ENCODE measurements at places on chromosomes 13 and 19.

DNA sequence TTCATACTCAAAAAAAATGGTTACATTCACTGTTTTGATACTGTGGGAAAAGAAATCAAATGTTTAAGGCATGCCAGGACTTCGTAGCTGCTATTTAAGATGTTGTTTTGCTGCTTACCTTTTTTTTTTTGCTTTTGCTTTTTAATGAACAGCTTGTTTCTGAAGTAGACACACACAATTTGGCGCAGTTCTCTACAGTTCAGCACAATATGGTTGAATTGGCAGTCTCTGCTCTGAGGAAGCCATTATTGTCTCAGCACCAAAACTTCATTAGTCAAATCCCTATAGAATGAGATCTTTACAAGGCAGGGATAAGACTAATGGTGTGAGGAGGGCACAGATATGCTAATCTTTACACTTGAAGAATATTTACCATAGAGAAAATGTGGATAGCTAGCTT lies 197.6 kb downstream of the SLITRK5 start:
- DNase-seq: no peak

DNA sequence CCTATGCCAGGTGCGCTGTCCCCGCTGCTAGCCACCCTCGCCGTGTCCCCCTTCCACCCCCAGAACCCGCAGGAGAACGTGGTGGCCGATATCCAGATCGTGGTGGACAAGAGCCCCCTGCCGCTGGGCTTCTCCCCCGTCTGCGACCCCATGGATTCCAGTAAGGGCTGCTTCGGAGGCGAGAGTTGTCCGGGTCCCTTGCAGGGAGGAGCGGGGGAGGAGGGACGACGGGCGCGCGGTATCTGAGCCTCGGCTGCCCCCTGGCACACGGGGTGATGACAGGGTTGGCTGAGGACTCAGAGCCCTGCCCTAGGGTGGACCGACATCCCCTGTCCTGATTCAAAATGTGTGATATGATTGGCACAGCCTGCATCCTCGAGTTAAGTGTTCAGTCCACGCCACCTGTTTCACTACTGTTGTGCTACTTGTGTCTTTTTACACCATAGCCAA lies 653 bp downstream of the MVB12A start:
- no peak for DNase-seq

DNA sequence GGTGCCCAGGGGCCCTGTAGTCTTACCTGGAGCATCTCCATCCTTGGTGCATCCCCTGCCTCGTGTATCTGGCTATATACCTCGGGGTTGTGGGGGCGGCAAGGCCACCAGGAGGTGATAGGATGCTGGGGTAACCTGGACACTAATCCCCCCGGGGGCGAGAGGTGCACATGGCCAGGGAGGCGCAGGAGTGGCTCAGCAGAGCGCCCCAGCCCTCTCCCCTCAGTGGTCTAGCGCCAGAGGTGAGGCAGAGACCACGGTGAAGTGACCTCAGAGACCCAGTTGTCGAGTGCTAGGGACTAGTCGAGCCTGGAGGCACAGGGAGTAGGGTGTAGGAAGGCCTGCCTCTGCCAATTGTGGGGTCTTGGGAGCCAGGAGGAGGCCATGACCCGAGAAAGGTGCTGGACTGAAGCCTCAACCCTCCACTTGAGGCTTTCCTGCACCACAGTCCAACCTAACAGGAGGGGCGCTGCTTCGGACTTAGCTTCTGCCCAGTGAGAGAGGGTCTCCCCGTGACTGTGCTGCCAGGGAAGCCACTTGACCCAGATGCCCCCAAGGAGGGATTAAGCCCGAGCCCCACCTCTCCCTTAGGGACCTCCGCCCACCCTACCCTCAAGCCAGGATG lies at the start of gene LHB:
Gene LHB (minus strand): TSS at position 51 of the 625 bp plus-strand sequence. CDS start 10 bp downstream, at position 41.
- DNase-seq: no peak

GRCh38 chr13:107208889-107209288 lies 641.0 kb upstream of the ARGLU1 start:
- no peak for DNase-seq

GRCh38 chr19:11096210-11096841 lies 7.1 kb downstream of the LDLR start:
- DNase-seq: peak; percentile 79

DNA sequence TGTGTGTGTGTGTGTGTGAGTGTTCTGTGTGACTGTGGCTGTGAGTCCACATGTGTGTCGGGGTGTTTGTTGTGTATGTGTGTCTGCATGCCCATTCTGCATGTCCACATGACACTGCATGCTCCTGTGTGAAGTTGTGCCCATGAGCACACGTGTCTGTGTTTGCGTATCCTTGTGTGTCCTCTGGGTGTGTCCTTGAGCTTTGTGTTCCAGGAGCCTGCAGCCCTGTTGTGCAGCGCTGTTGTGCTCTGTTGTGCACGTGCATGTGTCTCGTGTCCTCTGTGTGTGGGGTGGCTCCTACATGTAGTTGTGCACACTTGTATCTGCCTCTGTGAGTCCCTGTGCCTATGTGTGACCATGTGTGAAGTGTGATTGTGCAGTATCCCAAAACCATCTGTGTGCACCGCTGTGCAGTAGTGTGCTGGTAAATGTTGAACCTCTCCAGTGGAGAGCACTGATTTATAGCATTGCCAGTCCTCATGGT lies 2.2 kb upstream of the ARHGEF18 start:
- no peak for DNase-seq

- no peak for DNase-seq
These were observed 1117.2 kb upstream of the SPRY2 start for GRCh38 chr13:81458170-81458569.

GRCh38 chr13:110921209-110921608 lies 6.3 kb upstream of the ANKRD10 start:
- peak; percentile 79 for DNase-seq

DNA sequence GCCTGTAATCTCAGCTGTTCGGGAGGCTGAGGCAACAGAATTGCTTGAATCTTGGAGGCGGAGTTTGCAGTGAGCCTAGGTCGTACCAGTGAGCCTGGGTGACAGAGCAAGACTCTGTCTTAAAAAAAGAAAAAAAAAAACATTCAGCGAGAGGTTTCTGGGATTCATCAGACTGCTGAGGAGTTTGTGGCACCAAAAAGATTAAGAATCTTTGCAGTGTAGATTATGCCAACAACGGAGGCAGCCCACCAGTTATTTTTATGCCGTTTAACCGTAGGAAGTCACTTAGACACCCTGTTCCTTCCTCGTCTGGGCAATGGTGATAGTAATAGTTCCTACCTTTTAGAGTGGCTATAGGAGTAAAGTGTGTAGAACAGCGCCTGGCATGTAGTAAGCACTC lies 2.5 kb downstream of the COX6B1 start:
- DNase-seq: no peak

DNA sequence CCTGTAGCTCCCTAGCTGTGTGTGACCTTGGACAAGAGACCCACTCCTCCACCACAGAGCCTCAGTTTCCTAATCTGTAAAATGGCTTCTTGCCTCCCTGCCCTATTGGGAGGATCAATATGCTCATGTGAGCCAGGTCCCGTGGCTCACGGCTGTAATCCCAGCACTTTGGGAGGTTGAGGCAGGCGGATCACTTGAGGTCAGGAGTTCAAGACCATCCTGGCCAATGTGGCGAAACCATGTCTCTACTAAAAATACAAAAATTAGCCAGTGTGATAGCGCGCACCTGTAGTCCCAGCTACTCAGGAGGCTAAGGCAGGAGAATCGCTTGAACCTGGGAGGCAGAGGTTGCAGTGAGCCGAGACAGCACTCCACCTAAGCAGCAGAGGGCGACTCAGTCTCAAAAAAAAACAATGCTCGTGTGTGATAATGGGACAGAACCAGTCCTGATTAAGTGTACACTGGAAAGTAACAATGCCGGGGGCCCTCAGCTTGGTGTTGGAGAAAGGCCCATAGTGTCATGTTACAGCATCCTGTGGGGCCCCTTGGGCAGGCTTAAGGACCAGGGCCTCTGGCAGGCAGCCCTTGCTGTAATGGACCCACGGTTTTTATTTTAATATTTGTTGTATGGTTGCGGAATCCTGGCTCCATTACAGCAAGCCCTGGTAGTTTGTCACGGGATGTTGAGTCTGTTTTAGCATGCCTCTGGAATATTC lies 6.8 kb downstream of the RPS11 start:
- peak; percentile 37 for DNase-seq

DNA sequence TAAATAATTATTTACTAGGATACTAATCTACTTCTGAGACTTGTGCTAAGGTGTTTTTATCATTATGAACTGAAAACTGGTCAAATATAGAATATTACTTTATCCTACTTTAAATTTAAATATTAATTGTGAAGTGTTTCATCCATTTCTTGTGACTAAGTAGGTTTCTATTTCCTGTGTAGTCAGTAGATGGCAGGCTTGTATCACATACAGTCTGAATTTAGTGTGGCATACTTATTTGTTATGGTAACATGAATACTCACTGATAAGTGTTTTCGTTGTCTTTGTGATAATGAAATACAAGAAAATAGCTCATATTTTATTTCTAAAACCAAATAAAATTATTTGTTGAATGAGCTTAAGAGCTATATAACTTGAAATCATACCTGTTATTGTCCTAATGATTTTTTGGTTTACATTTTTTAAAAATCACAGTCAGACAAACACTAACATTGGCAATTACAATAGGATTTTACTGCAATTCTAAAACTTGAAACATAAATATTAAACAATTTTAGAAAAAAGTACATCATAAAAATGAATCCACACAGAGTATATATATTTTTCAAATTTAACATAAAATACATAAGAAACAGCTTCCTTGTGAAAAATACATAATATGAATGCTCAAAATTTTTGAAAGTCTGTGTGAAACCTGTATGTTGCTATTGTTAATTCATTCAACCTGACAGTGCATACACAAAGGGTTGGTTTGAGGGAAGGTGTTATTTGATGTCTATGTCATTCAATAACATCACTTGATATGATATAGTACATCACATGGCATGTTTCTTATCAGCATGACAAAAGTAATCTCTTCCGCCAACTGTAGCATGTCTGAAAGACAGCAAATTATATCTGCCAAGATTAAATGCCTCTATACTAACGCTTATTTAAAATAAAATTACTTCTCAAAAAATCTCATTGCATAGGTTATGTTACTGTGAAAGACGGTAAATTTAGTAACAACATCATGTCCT lies 904.8 kb upstream of the PCDH20 start:
- DNase-seq: no peak

DNA sequence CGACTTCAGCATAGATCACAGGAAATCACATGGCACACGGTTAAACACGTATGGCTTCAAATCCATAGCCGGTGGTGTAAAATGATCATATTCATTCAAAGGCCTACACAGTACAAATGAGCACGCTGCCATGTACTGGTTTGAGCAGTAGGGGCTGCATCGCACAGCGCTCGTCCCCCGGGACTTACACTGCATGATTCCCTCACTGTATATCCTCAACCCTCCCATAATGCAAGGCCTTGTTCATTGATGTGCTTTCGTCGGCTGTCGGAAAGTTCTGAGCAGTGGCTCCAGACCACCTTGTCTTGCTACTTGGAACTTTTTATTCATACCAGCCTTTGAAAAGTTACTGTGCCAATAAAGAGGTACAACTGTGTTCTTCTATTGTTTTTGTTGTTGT lies 578.2 kb downstream of the MYO16 start:
- DNase-seq: no peak

GRCh38 chr13:79307866-79308298 lies 98.2 kb downstream of the RBM26 start:
- DNase-seq: no peak

- no peak for DNase-seq
These were observed 117.7 kb downstream of the IER2 start for GRCh38 chr19:13267889-13268288.

DNA sequence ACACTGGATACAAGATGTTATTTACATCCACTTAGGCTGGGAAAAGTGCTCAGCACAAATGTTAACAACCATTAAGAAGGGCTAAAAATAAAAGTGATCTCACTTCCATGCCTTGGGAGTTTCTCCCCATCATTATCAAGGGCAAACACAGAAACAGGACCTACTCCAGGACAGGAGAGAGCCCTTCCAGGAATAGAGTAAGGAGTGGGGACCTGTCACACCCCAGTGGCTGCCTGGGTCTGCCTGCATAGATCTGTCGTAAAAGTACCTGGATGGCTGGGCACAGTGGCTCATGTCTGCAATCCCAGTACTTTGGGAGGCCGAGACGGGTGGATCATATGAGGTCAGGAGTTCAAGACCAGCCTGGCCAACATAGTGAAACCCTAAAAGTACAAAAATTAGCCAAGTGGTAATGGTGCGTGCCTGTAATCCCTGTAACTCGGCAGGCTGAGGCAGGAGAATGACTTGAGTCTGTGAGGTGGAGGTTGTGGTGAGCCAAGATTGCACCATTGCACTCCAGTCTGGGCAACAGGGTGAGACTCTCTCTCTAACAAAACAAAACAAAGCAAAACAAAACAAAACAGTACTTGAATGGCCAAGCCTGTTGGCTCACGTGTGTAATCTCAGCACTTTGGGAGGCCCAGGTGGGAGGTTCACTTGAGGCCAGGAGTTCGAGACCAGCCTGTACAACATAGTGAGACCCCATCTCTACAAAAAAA lies 5.6 kb downstream of the ATP8A2 start:
- no peak for DNase-seq

DNA sequence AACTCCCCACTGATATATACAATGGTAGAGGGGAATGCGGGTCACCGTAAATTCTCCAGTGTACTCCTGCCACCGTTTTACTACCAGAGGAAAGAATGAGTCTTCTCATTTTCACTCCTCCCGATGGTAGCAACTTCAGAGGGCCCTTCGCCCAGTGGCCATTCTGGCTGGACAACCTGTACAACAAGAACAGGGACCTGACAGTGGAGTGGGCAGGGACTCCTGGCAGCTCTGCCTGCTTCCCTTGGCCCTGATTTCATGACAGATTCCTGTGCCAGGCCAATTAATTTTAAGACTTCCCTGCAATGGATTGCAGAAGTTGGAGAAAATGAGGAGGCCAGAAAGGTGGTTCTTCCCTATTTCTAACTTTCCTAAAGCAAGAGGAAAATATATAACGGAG lies 148.9 kb downstream of the GPC6 start:
- DNase-seq: no peak

GRCh38 chr19:13023656-13024055 lies 28.4 kb downstream of the NFIX start:
- DNase-seq: no peak

DNA sequence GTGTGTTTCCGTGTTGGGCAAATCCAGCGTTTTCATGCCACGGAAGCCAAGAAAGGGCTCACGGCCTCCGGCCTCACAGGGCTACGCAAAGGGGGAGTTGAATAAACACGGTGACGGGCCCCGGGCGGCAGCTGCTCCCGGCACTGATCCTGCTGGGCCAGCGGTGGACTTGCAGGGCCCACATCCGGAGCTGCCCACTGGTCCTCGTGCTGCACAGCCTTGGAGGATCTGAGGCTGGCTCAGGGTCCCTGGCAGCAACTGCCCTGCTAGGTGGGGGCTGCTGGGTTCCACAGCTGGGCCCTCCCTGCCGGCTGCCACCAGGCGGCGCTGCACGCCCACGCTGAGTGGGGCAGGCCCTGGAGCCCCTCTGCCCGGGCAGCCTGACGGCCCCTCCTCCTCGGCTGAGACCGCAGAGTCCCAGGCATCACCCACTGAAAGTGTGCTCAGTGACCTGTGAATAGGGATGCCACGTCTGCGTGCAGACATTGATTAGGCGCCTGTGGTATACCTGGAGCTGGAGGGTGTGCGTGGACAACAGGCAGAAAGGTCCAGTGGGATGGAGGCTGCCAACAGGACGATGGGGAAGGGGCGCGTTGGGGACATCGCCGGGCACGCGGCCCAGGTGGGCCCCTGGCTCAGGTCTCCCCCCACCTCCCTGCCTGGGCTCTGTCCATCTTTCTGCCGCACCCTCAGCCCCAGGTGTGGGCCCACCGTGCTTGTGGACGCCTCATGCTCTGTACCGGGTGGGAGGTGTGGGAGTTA lies 5.3 kb upstream of the HCN2 start:
- DNase-seq: peak; percentile 38

- no peak for DNase-seq
These were observed 11.4 kb downstream of the ZNF541 start for GRCh38 chr19:47561440-47562057.
